Activated naive CD4-positive, alpha-beta T cell (primary cell): ENCODE measurements at places on chromosomes 11 and 22.

DNA sequence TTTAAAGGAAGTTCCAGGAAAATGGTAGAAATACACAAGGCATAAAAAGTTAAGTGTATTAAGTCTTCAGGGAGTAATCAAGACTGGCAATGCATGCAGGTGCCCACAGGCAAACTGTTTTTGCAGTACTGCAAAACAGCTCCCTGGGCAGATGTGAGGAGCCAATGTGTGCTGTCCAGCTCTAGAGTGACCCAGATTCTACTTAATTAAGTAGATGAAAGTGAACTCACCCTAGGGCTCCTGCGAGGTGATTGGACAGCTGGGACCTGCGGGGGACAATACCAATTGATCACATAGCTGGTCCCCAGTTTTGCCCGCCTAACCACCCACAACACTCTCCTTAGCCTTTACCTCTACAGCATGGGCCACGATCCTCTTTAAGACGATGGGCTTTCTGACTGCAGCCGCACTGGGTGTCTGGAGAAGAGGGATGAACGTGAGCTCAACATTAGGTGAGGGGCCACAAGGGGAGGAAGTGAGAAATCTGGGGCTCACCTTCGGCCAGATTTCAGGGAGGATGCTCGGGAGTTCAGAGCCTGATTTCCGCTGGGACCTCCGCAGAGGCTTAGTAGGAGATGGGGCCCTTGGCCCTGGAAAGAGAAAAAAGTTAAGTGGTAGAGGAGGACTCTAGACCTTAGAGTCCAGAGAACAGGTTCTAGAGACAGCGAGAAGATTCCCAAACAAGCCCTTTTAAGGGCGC lies 556 bp downstream of the CDCA5 start:
- DNase-seq = no peak

DNA sequence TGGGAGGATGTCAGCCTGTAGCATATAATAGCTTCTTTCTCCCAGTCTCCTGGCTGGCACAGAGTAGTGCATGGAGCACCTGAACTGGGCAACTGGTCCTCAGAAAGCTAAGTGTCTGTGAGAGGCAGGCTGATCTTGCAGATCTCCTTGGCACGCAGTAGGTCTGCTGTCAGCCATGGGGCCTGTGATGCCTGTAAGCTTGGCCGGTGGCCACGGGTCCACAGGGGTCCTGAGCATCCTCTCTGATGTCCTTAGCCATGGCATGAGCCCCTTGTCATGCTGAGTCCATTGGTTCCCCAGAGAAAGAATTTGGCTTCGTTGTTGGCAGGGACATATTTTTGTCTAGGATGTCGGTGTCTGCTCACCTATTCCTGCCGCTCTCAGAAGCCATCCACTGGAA lies 25.0 kb downstream of the AMPD3 start:
- no peak for DNase-seq

GRCh38 chr11:60338053-60338452 lies 11.0 kb downstream of the MS4A6E start:
- DNase-seq = no peak

DNA sequence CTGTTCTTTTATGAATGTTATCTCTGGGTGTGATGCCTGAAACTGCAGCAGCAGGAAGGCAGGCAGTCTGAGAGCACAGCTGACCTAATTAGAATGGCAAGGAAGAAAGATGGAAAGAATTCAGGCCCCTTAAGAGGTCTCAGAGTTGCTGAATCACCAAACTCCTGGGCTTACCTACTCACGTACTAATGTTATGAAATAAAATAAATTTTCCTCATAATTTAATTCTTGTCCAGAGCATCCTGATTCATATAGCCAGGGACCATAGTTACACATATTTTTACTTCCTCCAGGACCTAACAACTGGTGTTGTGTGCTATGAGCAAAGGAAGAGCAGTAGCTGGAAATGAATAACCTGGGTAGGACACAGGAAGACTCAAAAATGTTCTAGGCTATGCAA lies 41.9 kb downstream of the SNX19 start:
- no peak for DNase-seq

DNA sequence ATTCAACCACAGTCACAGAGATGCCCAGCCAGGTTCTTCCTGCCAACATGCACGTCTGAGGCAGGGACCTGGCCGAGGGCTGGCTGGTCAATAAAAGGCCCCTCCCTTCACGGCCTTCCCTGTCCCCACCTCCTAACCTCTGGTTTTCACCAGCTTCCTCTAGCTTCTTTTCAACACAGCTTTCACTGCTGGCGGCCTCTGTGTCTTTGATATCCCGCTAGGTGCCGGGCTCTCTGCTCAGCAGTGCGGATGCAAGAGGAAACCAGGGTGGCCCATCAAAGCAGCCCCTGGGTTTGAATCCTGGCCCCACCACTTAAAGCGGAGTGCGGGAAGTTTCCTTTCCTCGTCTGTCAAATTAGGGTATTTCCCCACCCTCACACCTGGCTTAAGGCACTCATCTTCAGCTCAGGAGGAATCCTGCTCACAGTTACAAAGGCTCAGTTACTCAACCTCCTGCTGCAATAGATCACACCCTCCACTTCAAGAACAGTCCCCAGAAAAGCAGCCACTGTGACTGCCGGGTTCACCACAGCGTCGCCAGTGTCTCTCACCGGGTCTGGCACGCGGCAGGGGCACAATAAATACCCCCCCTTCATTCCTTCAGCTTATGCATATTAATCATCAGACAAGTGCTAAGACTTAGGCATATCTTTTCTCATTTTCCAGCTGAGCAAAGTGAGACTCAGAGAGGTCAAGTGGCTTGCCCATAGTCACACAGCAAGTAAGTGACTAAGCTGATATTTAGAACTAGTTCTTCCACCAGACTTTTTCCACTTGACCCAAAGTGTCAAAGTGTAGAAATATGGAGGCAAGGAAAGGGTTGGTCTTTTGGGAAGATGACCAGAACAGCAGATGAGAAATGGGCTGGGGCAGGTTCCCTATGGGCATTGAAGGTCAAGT lies 45.7 kb downstream of the TXN2 start:
- peak; percentile 50 for DNase-seq

DNA sequence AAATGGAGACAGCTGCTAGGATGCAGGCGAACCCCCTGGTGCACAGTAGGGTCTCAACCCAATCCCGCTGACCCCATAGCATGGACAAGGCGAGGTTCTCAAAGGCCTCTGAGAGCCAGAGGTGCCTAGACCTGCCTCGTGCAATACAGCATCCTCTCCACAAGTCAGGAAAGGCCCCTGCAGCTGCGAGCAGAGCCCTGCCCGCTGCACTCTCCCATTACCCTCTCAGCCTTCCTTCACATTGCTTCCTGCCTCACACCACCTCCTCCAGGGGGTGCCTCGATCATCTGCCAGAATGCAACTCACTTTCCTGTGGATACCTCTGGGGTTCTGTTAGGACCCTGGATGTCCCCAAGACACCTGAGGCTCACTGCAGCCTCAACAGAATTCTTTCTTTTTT lies 42.8 kb upstream of the TCF20 start:
- no peak for DNase-seq

DNA sequence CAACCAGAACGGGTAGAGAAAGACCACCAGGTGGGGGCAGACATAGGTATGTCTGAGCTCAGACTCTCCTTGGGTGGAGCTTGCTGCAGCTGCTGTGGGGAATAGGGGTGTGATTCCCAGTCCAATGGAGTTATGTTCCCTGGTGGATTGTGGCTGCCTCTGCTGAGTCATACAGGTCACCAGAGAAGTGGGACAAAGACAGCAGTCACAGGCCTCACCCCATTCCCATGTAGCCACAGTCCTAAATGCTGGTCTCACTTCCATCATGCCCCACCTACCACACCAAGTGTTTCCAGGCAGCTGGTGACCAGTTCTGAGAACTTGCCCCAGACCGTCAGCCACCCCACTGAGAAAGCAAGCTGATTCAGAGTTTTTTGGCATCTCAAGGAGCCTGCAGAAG lies 17.5 kb downstream of the OR52E5 start:
- DNase-seq = no peak

GRCh38 chr11:64186492-64187165 lies 658 bp downstream of the STIP1 start:
- no peak for DNase-seq

GRCh38 chr11:12172493-12173013 lies 62.2 kb downstream of the MICAL2 start:
- DNase-seq = no peak

DNA sequence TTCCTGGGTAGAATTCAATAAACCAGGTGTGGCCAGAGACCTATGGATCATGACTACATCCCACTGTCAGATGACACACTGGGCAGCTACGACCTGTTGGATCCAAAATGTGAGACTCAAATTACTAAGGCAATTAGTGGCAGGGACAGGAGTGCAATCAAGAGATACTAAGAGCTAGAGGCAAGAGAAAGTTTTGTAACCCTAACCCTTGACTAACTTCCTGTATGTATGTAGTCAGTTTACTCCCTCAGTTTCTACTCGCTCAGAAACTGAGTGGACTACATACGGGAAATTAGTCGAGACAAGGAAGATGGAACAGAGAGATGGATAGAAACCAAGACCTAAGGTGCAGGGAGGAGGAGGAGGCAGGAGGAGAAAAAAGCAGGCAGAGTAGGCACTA lies 2.7 kb downstream of the CYB5R2 start:
- no peak for DNase-seq

- no peak for DNase-seq
These were observed 67.9 kb downstream of the CHRDL2 start for GRCh38 chr11:74663315-74663714.

DNA sequence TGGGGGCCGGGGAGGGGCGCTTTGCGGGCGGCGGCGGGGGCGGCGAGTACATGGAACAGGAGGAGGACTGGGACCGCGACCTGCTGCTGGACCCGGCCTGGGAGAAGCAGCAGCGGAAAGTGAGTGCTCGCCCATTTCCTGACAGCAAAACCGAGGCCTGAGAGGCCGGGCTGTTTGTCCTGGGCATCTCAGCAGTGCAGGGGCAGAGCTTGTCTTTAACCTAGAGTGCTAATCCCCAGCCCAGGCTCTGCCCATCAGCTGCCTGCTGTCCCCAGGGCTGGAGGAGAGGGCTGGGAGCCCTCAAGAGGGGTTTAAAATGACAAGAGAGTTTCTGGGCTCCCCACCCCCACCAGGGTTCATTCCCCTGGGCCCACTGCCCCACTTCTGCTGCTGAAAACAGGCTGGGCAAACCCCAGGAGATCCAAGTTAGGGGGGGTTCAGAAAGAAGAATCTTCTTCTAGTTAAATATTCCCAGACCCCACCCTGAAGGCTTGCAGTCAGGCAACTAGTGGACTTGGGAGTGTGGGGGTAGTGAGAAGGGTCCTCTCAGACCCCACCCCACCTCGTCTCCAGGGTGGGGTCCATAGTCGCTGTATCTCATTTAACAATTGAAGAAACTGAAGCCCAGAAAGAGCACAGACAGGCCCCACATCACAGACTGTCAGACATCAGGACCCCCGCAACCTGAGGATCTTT lies 411 bp downstream of the ACTN3 start:
- no peak for DNase-seq

GRCh38 chr22:35432228-35432905 lies 32.4 kb downstream of the MCM5 start:
- DNase-seq = no peak

GRCh38 chr11:63713766-63714165 lies 32.5 kb downstream of the RTN3 start:
- DNase-seq = no peak

DNA sequence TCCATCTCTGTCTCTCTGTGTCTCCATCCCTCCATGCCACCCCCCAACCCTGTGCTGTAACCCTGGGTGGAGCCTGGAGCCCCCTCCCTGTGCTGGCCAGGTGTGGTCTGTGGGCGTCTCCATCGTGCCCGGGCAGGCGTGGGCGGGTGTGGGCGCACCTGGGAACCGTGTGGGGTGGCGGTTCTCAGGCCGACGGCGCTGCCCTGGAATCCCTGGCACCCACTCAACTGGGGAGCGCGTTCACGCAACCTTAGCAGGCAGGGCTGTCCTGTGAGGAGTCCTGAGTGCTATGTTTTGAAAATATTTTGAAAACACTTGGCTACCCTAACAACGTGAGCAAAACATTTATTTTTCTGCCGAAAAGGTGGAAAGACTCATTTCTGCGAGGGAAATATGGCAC lies 4.7 kb downstream of the TNNT3 start:
- no peak for DNase-seq

DNA sequence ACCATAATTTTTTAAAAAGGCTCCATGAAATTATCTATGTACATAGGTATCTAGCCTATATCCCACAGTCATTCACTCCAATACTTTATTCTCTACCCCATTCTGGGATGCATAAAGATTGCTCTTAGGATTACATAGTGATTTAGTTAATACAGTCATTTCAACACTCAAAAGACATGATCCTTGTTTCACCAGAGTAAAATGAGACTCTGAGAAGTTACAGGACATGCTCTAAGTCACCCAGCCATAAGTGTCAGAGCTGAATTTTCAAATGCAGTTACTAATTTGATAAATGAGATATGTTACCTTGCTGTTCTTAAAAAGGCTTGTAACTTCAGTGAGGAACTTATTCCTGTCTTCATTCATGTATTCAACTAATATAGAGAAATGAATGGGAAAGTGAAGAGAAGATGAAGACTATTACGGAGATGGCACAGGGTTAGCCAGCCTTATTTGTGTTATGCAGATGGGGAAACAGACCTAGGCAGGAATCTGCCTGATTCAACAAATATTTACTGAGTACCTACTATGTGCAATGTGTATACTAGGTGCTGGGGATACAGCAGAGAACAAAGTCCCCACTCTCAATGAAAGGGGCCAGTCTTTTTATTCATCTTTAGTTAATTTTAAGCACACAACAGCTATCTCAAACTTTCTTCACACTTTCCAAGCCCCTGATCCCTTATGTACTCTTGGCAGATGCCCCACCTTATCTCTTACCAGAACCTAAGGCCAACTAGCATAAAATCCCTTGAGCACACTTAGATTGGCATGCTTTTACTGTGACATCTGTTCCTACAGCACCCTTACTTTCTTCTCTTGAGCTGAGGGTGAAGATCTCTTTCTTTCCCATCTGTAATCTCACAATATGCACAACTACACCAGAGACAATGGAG lies 21.6 kb downstream of the MAPK1 start:
- no peak for DNase-seq

- no peak for DNase-seq
These were observed 11.7 kb upstream of the TPCN2 start for GRCh38 chr11:69037074-69037473.

GRCh38 chr11:82906236-82906635 lies 4.7 kb downstream of the DDIAS start:
- no peak for DNase-seq

DNA sequence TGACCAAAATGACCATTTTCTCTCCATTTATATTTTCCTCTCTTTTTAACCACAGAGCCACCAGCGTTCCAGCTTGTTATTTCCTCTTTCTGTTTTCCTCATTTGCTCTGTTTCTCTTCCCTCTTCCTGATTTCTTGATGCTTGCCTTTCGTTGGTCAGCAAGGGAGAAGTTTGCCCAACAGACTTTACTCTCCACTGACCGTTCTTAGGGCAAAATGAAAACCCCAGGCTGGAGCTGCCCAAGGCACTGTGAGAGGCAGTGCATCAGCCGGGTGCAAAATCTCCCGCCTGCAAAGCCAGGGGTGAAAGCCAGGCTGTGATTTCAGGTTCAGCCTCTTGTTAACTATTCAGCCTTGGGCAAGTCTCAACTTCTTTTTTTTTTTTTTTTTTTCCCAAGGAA lies 26.1 kb upstream of the APLP2 start:
- DNase-seq = no peak

GRCh38 chr11:71164186-71164585 lies 88.2 kb downstream of the SHANK2 start:
- no peak for DNase-seq

GRCh38 chr11:61814247-61814957 lies 2.4 kb downstream of the FADS1 start:
- DNase-seq = no peak

GRCh38 chr22:19819911-19820879 lies 34.5 kb downstream of the GNB1L start:
- no peak for DNase-seq

- DNase-seq = no peak
These were observed 26.0 kb upstream of the POLD3 start for GRCh38 chr11:74566146-74566960.

GRCh38 chr11:87466223-87466622 lies 428.5 kb downstream of the TMEM135 start:
- DNase-seq = no peak
